Tibial nerve (tissue), 4 donors: ENCODE measurements at places on chromosomes 7 and 10. TPM values are rescaled to one million over a fixed set of nuclear protein-coding genes. Genes with fewer than 3 reads are reported as not detected.
A peak's percentile ranks its signal among the peaks of the same experiment; 100 is the strongest.

Gene NUTM2B
- 1.4 TPM for total RNA-seq

Gene NACAD
- 7.8 TPM for total RNA-seq

DNA sequence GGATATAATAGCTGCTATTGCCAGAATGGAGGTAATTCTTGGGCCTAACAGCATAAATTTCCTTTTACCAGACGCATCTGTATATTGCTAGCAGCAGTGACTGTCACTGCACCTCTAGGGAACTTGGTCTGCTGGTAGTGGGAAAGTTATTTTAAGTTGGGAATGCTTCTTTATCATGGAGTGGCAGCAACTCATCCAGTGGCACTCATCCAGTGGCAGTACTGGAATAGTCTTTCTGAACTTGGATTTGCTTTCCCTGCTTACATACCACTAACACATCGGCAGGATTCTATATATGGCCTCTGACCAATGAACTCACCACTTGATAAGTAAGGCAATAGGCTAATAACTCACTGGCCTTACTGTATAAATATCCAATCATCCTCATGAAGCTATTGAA lies 22.0 kb upstream of the ICA1 start:
- H3K27ac ChIP-seq: no peak overlapping the region
- no peak for DNase-seq
- no peaks in the 10 kb centered on the region for H3K36me3 ChIP-seq
- no peaks in the 10 kb centered on the region for H3K27me3 ChIP-seq
- H3K4me1 ChIP-seq: no peaks in the 10 kb centered on the region

DNA sequence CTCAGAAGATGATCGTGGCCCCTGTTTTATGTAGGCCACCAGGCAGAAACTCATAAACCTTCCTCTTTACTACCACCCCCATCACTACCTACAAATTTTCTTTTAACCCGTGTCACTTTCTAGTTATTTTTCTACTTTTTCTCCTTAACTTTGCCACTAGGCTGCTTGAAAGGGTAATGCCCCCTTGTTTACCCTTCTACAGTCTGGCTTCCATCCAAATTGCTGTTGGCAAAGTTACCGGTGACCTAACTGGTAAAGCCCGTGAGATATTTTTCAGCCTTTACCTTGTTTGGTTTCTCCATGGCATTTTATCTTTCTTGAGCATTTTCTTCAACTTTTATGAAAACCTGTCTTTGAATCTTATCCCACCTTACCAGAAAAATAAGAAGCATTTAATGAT lies 153.0 kb downstream of the WNT2 start:
- no peaks in the 10 kb centered on the region for H3K36me3 ChIP-seq
- no peak for DNase-seq
- peaks cover 3% of the 10 kb centered on the region for H3K4me1 ChIP-seq
- no peak overlapping the region for H3K4me3 ChIP-seq
- no peaks in the 10 kb centered on the region for H3K27me3 ChIP-seq

GRCh38 chr10:124688889-124689670 lies 55.1 kb downstream of the FAM53B start:
- no peak overlapping the region for H3K4me3 ChIP-seq
- peak overlapping the region; percentile 93 for H3K27ac ChIP-seq
- no peaks in the 10 kb centered on the region for H3K36me3 ChIP-seq
- no peaks in the 10 kb centered on the region for H3K27me3 ChIP-seq

DNA sequence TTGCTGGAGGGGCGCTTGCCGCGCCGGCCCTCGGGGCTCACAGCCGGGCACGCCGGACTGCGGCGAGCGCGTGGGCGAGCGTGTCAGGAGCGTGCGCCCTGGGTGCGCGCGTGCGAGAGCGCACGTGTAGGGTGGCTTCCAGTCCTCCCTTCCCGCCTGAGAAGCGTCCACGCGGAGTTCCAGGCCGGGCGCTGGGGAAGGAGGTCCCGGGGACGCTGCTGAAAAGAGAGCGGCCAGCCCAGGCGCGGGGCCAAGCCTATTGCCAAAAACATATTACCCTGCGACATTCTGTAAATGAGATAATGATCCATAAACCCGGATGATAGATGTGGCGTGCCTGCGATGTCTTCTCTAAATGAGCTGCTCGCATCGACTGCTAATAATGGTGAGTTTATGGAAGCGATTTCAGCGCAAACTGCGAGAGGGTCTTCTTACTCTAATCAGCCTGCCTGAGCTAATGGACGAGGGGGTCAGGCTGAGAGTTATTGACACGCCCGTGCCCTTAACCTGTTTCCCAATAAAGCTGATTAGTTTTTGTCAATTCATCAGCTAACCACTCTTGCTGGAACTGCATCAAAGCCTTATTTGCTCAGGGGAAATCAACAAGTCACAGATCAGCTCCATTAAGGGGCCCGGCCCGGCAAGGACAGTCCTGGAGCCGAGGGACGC lies 8.0 kb upstream of the MNX1 start:
- H3K27ac ChIP-seq: no peak overlapping the region
- no peak overlapping the region for H3K4me3 ChIP-seq
- peaks cover 42% of the 10 kb centered on the region for H3K4me1 ChIP-seq
- no peaks in the 10 kb centered on the region for H3K36me3 ChIP-seq

GRCh38 chr10:72814099-72814790 lies 79.3 kb upstream of the OIT3 start:
- H3K27me3 ChIP-seq: no peaks in the 10 kb centered on the region
- no peaks in the 10 kb centered on the region for H3K4me1 ChIP-seq
- H3K27ac ChIP-seq: no peak overlapping the region
- no peak for DNase-seq
- H3K4me3 ChIP-seq: no peak overlapping the region

GRCh38 chr10:14727465-14727864 lies 47.2 kb downstream of the FAM107B start:
- H3K4me3 ChIP-seq: no peak overlapping the region
- H3K36me3 ChIP-seq: no peaks in the 10 kb centered on the region
- H3K27me3 ChIP-seq: no peaks in the 10 kb centered on the region
- peaks cover 14% of the 10 kb centered on the region for H3K4me1 ChIP-seq

GRCh38 chr7:14115701-14116100 lies 126.2 kb upstream of the ETV1 start:
- H3K27ac ChIP-seq: no peak overlapping the region
- no peak overlapping the region for H3K4me3 ChIP-seq
- no peaks in the 10 kb centered on the region for H3K36me3 ChIP-seq
- no peaks in the 10 kb centered on the region for H3K27me3 ChIP-seq
- H3K4me1 ChIP-seq: no peaks in the 10 kb centered on the region
- DNase-seq: no peak

DNA sequence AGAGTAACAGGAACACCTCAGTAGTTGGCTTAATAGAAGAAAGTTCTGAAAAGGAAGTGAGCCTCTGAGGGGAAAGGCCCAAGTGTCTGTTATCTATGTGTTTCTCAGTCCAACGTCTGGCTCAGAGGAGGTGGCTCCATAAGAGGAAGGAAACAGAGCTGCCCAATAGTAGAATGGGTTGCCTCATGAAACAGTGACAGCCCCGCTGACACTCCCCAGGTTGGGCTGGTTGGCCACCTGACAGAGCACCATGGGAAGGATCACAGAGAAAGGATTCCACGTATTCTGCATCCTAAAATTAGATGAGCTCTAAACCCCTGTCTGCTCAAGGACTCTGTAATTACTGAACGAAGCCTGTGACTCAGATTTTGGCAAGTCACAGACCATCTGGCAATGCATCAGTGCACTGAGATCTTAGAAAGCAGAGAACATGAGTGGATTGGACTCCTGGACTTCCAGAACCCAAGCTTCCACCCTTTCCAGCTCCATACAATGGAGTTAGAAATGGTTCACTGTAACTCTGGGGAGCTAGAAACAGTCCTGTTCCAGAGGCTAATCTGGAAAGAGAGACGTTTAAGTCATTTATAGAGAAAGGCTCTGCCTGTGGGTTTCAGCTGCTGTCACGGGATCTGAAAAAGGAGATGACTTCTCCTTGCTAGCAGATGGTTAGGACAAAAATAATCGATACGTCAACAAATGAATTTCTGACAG lies 2.9 kb downstream of the PKD2L1 start:
- H3K4me3 ChIP-seq: no peak overlapping the region
- no peak for DNase-seq
- H3K4me1 ChIP-seq: no peaks in the 10 kb centered on the region

GRCh38 chr7:636396-636795 lies 90.1 kb upstream of the DNAAF5 start:
- no peak overlapping the region for H3K27ac ChIP-seq
- no peaks in the 10 kb centered on the region for H3K36me3 ChIP-seq
- no peaks in the 10 kb centered on the region for H3K27me3 ChIP-seq
- no peak for DNase-seq

GRCh38 chr10:23069019-23069815 lies 26.2 kb upstream of the MSRB2 start:
- no peak overlapping the region for H3K4me3 ChIP-seq
- no peak for DNase-seq
- no peaks in the 10 kb centered on the region for H3K4me1 ChIP-seq
- no peak overlapping the region for H3K27ac ChIP-seq
- H3K27me3 ChIP-seq: no peaks in the 10 kb centered on the region

GRCh38 chr7:77980087-77980713 lies 181.6 kb downstream of the PHTF2 start:
- H3K4me3 ChIP-seq: no peak overlapping the region
- no peaks in the 10 kb centered on the region for H3K27me3 ChIP-seq
- H3K36me3 ChIP-seq: no peaks in the 10 kb centered on the region
- no peak overlapping the region for H3K27ac ChIP-seq
- DNase-seq: no peak
- no peaks in the 10 kb centered on the region for H3K4me1 ChIP-seq
